ENCODE measurements at places on chromosomes 12 and 14.

DNA sequence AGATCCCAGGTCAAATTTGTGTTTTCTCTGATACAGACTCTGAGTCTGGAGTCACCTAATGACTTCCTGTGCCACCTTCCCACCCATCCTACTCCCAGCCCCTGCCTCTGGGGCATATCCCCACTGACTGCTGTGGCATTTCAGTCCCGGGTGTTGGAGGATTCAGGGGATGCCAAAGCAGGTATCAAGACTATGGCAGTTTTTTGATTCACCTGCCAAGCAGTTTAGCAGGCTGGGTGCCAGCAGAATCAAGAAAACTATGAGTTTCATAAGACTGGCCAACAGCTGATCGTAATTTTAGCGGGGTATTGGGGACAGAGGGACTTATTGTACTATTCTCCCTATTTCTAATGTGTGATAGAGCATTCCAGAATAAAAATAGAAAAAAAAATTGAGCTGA lies 4.6 kb downstream of the PLEKHH1 start:
- no peak for DNase-seq

DNA sequence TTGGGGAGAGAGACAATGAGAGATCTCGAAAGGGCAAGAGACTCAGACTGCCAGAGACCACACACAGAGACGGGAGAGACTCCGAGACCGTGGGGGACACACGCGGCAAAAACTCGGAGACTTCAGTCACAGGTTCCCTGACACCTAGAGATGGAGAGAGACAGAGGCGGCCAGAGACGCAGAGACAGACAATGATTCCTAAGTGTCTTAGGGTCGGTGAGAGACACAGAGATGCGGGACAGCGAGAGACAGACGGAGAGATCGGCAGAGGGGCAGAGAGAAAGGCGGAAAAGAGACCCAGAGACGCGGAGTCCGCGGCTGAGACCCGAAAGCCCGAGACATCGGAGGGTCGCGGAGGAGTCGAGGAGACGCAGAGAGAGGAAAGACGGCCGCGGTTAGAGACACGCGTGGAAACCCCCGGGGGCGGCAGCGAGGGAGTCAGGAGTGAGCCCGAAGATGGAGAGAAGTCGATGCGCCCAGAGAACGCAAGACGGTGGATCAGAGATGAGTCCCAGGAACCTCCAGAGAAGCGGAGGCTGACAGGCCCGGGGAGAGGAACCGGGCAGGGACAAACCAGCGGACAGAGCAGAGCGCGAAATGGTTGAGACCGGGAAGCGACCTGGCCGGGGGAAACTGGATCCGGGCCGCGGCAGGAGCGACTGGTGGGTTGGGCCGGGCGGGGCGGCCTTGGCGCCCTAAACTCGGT lies 7.8 kb downstream of the LHX5 start:
- no peak for DNase-seq

DNA sequence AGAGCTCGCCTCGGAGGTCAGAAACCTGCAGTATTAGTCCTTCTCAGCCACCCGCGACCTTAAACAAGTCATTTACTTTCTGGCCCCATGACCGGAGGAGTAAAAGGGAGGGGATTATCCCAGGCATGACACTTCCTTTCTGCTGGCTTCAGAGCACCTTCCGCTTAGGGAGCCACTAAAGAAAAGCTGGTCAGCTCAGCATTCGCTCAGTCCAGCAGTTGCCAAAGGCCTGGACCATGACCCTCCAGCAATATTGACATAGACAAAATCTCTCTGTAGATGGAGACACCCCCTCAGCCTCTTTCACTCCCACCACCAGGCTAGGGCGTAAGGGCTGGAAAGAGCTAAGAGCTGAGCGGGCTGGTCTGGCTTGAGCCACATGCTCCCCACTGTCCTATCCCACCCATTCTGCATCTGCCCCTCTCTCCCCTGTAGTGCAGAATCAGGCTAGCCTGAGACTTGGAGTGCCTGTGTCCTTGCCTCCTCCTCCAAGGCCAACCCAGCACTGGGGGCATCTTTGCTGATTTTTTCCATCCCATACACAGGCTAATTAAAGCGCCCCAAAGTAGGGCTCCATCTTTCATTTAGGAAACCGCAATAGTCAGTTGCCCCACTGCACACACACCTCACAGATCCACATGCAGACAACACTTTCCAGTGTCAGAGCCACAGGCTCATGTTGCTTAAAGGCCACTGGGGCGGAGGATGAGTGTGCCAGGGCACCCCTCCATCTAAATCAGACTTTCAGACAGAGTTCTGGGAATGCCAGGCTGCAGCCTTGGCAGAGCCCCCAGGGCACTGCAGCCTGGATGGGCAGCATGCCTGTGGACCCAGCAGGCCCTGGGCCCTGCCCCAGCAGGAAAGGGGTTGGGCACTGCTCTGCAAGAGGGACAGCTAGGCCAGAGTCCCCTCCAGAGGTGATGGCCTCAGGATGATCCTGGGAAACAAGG lies 4.0 kb upstream of the CPNE6 start:
- no peak for DNase-seq

DNA sequence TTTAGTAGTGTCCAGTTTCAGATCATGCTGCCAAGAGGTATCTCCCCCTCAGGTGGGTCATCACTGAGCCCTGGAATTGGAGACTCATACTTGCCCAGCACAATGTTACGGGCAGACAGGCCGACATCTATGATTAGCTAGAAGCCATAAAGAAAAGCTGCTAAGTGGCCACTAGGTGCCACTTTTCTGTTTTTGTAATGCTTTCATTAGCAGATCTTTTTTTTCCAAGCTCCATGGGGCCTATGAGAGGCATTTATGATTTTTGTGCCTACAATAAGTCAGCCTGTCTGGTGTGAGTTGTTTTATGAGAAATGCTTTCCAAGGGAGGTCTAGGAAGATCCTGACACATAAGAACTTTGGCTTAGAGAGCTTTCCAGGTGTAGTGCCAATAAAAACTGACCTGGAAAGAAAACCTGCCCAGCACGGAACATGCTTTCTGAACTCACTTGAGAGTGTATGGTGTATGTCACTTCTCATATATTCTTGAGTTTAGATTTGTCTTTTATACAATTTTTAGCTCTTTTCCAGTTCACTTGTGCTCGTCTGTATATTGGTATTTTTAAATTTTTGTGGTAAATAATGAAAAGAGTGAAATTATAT lies 21.8 kb upstream of the SMCO2 start:
- peak; percentile 79 for DNase-seq

- DNase-seq = peak; percentile 41
Measured at GRCh38 chr14:56666294-56666693, 86.7 kb downstream of the TMEM260 start.

GRCh38 chr12:116529686-116530085 lies 29.5 kb upstream of the MAP1LC3B2 start:
- DNase-seq = no peak

DNA sequence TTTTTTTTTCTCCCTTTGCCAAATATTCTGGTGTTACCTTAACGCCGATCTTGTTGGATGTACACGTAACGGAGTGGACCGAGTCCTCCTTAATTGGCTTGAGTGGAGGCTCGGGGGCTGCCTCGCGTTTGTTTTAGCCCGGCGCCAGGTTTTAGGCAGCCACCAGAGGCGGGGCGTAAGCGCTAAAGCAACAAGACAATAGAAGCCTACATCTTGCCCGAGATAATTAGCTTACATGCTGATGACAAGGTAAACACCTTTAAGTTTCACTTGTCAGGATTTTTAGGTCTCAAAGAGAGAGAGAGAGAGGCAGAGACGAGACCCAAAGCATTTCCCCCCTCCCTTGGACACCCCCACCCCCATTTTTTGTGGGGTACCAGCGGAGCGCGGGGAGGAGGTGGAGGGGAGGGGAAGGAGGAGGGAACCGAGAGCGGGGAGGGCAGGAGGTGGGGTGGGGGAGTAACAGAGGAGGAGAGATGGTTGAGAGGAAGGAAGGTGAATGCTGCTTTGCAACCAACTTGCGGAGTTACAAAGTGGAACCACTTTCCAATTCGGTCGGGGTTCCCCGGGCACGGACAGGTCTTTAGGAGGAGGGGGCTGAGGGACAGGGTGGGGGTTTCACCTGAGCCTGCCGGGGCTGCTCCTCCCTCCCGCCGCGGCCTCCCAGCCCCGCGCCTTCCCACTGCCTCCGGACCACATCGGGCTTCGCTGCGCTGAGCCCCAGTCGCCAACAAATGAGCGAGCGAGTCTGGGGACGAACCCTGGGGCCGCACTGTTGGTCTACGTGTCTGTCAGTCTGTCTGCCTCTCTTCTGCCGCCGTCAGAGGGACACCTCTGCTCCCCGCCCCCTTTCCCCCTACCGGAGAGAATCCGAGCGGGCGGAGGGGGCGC lies at the start of gene NKX2-1:
NKX2-1 (minus strand) TSS at position 802 of the 891 bp plus-strand sequence; CDS start at position 699, 103 bp downstream.
- peak; percentile 72 for DNase-seq

DNA sequence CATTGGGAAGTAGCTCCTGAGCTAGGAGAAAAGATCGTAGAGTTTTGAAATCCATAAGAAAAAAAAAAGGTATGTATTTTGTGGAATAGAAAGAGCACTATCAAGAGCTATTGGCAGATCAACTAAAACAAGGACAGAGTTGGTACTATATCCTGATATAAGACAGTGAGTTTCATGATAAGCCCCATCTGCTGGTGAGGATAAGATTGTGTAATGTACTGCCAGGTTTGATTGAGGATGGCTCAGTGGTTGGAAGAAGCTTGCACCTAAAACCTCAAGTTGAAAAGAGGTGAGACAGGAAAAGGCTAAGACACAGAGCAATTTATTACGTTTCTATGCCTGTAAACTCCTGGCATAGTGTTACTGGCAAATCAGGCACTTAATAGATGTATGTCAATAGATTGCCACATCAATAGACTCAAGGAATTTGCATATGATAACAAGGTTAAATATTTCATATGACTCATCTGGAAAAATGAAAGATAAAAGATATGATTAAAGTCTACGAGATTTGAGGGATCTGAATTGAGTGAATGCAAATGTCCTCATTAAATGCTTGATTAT lies 525.6 kb downstream of the FLRT2 start:
- DNase-seq = peak; percentile 51

DNA sequence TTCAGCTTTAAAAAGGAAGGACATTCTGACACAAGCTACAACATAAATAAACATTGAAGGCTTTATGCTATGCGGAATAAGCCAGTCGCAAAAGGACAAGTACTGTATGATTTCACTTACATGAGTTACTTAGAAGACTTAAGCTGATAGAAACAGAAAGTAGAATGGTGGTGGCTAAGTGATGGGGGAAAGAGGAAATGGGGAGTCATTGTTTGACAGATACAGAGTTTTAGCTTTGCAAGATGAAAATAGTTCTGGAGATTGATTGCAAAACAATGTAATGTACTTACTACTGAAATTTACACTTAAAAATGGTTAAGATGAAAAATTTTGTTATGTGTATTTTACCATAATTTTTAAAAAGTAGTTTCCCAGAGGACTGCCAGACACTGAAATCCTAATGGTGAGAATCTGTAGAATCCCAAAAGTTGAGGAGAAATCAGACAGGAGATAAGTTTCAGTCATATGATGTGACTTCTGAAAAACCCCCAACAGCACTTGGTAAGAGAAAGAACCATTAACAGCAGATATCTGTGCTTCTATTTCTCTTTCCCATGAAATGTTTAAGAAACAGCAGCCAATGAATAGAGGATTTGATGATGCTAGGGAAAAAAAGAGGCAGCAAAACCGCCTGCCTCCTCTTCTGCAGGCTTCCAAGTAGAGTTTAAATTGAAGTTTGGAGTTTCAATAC lies 16.6 kb upstream of the CLEC2A start:
- no peak for DNase-seq

DNA sequence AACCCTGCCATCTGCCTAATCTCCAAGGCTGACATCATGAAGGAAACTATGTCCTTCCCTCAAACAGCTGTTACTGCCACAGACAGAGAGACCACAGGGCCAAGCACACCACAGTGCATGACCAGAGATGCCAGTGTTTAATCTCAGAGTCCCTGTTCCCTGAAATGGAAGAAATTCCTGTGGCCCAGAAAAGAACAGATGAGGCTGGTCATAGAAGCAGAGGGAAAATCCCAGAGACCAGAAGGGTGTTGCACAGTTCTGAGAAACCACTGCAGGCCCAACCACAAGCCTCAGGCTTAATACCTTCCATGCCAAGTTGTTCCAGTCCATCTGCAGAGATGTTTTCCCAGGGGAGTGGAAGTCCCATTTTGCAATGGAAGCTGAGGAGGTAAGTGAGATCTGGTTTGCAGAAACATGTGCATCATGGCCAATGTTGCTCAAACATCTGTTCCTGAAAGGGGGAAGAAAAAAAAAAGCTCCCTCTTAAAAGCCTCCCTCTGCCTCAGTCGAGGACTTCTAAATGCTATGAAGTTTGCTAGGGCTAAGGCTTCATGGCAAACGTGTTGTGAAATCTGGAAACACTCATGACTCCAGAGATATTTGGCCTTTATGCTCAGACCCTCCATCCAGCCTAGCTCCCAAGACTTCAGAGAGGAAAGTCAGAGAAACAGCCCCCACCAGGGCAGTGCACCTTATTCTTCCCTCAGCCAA lies 98.6 kb downstream of the SCARB1 start:
- DNase-seq = peak; percentile 89

DNA sequence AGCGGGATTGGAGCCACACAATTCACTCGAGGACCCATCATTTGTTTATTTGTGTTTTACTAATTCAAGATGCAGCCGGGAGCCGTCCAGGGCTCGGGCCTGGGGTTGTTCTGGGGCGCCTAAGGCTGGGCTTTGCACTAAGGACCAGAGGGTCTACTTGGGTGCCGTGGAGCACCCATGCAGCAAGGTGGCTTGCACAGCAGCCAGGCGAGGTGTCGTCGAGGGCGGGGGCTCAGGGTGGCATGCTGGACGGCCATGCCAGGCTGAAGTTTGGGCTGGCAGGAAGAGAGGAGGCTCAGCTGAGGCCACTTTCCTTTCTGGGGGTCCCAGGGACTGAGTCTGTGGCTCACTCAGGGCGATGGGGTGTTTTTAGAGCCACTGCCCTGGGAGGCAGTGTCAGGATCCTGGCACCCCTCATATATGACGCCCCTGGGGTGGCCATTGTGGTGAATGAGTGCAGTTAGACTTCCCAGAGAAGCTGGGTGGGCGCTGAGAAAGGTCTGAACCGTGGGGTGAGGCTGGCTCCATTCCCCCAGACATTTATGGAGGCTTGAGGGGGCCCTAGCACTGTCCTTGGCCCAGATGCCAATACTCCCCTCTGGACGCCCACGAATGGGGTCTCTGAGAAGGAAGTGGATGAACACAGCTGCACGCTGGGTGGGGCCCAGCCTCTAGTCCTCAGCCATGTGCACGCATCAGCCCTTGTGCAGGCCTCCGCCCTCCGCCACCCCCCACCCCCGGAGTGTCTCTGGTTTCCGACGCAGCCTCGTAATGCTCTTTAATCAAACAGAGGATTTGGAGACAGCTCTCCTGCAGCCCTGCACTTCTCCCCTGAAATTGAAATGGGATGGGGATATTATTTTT lies 11.3 kb downstream of the MEG3 start:
- DNase-seq = no peak

GRCh38 chr12:25745281-25745680 lies 192.2 kb upstream of the LMNTD1 start:
- no peak for DNase-seq

- DNase-seq = peak; percentile 17
Measured at GRCh38 chr14:26163761-26164160, 434.1 kb downstream of the NOVA1 start.

DNA sequence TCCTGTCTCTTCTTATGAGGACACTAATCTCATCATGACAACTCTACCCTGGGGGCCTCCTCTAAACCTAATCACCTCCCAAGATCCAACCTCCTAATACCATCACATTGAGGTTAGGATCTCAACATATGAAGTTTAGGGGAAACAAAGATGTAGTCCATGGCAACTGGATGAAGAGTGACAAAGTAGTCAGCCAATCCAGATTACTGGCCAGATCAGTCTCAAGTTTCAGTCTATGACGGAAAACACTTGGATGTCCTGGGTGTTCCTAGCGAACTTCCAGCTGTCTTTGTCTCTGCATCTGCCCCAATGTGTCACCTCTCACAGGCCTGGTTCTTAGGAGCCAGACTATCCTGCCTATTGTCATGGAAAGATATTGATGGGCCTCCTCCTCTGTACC lies 630.8 kb downstream of the AACS start:
- no peak for DNase-seq

Measured in NCI-H2171 treated with DMSO at 0.1 percent for 48 hours (cell line).